Esophagus squamous epithelium (tissue), 5 donors: ENCODE measurements at places on chromosomes 5 and 9. TPM values are rescaled to one million over a fixed set of nuclear protein-coding genes. Genes with fewer than 3 reads are reported as not detected.

C9 gene
- total RNA-seq: not detected

GRCh38 chr9:79946712-79947111 is 374.9 kb downstream of the TLE4 start:
- DNase-seq: no peak

PLPP7 gene
- total RNA-seq: not detected

DNA sequence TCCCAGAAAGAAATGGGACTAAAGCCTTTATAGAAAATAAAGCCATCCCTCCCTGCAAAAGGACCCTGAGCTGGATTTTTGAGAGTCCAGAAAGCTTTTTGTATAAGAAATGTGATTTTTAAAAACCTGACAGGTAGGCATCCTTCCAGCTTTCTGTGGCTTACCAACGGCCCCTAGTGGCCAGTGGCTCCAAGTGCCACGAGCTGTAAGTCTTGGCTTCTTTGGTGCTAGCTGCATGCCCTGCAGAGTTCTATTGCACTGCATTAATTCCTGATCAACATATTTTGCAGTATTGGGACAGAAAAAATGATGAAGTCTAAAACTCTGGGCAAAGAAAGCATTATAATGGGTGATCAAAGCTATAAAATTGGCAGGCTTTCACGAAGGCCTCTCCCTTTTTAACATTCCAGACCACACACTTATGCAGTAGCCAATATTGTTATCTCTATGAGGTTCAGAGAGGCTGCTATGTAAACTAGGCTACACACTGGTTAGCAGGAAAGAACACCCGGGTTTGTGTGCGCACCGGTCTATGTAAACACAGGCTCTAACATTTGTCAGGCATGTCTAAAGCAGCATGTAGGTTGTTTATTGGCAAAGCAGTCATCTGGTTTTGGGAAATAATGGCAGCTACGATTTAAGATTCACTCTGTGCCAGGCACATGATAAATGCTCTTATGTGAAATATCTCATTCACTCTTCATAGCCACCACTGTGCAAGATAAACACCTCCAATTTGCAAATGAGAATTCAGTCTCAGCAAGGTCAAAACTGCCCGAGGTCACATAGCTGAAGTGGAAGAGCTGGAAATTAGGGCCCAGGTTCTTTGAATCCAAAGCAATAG is 55.2 kb downstream of the NMUR2 start:
- no peak for DNase-seq

PRR16 gene
- not detected for total RNA-seq

DNA sequence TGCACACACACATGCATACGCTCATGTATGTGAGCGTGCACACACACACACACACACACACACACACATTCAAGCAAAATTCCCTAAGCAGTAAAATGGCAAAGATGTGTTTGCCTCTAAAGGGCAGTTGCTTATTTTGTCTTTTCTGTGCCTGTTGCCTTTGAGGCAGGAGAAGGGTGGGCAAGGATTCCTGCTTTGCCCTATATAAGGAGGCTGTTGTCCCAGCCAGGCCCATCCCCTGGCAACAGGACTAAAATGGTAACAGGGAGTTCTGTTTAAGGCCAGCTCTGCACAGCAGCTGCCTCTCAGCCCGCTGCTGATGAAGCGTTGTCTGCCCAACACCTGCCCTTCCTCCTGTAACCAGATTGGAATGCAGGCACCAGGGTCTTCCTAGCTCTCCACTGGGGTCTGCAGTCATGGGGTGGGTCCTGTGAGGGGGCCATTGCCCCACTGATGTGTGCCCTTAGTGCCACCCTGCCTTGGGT is 64.4 kb downstream of the PPARGC1B start:
- no peak for DNase-seq
